ENCODE measurements at places on chromosomes 1 and 21.
A peak's percentile ranks its signal among the peaks of the same experiment; 100 is the strongest.

DNA sequence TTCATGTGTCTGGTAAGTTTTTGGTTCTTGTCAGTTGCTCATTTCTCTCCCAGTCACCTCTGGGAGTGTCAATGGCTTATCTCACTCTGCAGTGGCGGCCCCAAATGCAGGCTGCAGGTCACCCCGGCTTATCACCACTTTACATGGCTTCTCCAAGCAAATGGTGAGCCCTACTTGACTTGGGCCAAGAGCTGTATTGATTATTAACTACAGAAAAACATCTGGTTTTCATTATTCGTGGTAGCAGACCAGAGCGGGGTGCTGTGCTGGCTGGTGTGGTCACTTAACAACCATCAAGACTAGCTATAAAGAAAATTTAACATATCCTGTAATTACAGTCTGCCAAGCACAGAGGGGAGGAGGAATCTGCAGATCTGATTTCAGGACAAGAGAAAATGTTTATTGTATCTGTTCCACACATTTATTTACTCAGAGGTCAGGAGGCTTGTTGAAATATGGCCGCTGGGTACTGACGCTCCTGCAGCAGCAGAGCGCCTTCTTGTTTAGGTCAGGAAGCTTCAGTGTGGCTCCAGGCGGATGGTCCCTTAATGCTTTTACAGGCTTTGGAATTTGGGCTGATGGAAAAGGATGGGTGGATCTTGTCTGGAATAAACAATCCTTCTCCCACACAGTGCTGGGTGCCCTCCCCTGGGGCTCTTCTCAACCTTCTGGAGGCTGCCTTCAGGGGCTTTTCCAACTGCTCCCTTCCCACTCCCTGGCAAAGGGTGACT, 87.8 kb downstream of the HLX start:
- no peak for DNase-seq

- DNase-seq, result no peak
Observed at GRCh38 chr1:23174426-23175110, 5.9 kb upstream of the LUZP1 start.

DNA sequence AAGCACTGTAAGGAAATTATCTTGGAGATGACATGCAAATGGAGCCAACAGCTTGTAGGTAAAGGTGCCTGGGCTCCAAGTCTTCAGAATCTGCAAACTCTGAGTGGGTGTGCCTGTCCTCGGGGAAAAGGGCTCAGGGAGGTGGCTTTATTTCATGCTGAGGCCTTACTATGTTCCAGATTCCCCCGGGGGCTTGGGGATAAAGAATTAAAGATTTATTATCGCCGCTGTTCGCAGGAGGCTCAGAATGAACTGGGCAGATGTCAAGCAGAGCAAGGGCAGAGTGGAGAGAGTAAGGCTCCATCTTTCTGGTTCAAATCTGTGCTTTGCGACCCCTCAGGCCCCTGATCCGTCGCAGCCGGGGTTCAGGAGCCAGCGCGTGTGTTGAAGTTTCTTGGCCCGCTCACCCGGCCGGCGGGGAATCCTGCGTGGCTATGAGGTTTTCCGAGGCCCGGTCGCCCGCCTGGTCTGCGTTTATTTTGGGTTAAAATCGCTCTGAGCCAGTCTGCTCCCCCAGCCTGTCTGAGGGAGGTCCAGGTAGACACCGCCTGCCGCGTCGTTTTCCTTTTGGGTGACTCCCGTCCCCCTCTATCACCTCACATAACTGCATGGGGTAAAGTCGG, 19.5 kb downstream of the RHOU start:
- no peak for DNase-seq

- no peak for DNase-seq
Observed at GRCh38 chr1:55927702-55928290, 651.6 kb downstream of the PLPP3 start.

- DNase-seq, result no peak
Observed at GRCh38 chr1:8711873-8712412, 105.5 kb downstream of the RERE start.

- peak; percentile 41 for DNase-seq
Observed at GRCh38 chr1:43358121-43358745, 548 bp upstream of the CDC20 start.

DNA sequence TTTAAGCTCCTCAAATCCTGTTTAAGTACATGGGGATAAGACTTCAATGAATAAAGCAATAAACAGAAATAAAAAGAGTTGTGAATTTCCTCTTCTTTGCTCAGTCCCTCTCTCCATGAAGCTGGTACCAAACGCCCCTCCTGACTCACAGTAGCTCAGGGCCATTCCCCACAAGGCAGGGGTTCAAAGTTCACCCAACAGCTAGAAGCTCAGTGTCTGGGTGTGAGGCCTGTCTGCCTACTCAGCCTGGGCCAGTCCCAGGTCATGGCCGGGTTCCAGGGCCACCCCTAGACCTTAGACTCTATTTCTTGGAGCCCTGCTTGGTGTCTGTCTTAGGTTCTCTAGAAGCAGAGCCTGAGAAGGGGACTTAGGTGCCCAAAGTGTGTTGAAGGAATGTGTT, 251.5 kb downstream of the GRIK3 start:
- DNase-seq, result no peak

GRCh38 chr1:93670141-93670540, 11.5 kb downstream of the BCAR3 start:
- peak; percentile 95 for DNase-seq

DNA sequence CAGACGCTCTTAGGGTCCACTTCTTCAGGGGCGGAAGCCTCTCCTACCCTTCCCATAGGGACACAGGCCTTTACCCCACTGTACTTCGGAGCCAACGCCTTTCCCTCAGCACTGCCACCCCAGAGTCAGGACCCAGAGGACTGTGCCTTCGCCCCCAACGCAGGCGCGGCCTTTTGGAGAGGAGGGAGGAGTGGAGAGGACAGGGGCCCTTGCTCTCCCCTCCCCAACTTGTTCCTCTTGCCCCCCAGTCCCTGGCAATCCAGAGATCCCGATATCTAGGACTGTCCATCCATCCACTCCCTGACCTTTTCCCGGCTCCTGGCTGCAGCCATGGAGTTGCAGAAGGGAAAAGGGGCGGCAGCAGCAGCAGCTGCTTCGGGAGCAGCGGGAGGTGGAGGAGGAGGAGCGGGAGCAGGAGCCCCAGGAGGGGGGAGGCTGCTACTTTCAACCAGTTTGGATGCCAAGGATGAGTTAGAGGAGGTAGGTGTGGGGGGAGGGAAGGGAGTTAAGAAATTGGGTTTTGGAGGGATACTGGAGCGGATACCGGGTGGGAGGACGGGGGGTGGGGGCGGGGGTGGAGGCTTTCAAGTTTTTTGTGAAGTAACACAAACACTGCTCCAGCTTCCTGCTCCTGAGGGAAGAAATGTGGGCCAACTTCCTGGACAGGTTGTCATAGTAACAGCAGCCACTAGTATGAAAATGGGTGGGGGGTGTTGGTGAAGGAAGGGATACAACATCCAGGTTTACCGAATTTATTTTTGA, 636 bp downstream of the INTS3 start:
- peak; percentile 39 for DNase-seq

DNA sequence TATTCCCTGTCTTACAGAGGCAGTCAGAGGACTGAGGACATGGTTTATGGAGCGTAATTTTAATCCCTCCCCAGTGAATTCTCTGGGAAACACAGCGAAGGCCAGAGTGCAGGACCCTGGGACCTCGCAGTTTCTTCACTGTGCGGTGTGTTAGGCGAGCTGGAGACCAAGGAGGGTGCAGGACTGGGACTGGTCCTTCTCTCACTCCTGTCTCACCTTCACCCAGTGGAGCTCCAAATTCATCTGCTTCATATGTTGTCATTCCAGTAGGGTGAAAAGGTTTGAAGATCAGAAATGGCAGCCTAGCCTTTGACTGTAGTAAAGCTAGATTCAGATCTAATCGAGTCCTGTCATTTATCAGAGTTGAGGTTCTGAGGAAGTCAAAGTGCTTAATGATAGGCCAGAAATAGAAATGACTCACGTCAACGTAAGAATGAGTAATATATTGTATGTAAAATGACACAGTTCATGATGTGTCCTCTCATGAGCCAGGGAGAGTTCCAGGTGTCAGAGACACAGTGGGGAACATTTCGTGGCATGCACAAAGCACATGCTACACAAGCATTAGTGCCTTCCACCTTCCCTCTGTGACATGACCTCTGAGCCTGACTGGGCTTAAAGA, 647.5 kb downstream of the SMYD3 start:
- DNase-seq, result peak; percentile 86

DNA sequence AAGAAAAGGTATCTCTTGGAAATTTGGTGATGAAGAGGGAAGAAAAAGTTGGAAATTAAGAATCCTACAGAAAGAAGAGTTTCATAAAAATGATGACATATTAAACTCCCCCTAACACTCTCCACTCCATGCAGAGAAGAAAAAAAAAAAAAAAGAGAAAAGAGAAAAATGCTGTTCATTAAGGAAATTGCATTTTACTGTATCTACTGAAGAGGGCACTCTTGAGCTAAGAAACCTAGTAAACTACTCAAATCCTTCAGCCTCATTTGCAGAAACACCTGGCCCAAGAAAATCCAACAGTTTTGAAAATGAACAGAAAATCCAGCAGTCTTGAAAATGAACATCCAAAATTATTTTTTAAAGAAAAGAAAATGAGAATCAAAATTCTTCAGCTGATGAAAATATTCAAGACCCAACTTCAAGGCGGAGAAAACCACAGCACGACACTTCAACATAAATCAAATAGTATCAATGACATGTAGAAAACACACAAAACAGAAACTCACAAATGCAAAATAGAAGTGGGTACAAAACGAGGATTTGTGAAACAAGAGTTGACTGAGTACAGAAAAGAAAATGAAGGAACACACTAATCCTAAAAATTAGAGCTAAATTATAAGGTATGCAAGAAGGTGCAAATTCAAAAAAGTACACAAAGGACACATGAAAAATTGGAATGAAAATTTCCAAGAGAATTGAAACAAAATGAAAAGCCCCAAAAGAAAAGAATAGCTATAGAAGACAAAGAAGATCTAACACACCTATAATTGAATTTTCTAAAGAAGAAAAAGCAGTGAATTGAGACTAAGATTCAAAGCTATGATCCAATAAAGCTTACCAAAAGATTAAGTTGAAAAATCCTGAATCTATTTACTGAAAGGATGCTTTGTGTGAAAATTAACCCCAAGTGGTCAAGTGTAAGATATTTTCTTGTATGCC, 73.2 kb upstream of the DNAJC6 start:
- DNase-seq, result peak; percentile 8

- DNase-seq, result no peak
Observed at GRCh38 chr1:15940110-15941043, 35.5 kb downstream of the ZBTB17 start.

- no peak for DNase-seq
Observed at GRCh38 chr1:115426956-115427355, 88.9 kb upstream of the NGF start.

DNA sequence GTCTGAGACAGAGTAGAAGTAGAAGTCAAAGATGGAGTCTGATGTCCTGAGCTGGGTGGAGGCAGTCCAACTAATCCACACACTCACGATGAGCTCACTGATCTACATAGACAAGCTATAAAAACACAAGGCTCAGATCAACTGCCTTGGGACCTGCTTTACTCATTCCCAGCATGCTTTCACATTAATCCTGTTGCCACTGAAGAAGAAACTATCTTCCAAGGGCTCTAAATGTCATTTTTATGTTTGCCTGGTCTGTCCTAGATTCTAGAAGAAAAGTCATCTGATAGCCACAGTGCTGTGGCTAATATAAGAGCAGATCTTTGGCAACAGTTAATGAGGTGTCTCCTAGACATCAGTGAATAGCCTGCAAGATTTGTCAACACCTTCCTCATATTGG, 522.7 kb downstream of the NUF2 start:
- peak; percentile 31 for DNase-seq

DNA sequence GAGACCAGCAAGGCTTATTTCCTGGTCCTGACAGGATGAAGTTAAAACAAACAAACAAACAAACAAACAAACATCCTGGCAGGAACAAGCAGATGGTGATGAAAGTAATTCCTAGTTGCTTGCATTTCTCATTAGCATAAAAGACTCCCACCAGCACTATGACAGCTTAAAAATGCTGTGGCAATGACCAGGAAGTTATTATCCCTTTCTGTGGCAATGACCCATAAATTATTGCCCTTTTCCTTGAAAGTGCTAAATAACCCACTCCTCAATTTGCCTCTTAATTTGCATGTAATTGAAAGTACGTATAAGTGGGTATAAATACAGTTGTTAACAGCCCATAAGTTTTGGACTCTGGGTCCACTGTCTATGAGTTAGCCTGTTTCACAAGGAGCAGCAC, 727.6 kb upstream of the NEGR1 start:
- no peak for DNase-seq

- no peak for DNase-seq
Observed at GRCh38 chr1:248793592-248793991, 32.1 kb downstream of the SH3BP5L start.

GRCh38 chr1:106975944-106976343, 80.5 kb upstream of the PRMT6 start:
- no peak for DNase-seq

DNA sequence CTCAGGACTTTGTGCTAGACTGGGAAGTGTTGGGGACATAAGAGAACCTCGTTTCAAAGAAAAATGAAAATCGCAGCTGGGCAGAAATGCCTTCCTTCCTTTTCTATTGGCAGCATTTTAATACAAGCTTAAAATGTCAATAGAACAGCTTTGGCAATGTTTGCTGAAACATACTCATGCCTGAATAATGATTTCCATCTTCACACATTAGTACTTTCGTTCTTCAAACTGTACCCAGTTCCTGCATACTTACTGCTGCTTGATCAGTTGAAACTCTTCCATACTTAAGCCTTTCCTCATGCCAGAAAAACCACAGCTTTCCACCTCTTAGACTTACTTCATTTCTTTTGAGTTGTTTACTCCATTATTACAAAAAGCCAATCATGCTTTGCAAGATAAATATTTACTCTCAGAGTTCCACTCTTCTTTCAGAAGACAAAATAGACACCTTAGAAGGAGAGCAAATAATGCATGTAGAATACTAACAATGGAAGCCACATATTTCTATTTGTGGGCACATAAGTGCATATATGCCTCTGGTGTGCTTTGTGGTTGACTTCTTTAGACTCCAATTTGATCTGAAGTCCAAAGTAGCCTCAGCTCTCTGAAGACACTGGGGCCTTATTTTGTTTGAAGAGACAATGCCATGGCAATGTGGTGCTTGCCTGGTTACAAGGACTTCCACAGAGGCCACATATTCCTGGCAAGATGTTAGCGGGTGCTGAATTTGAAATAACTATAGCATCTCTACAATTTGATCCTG, 22.7 kb upstream of the CD55 start:
- peak; percentile 36 for DNase-seq

DNA sequence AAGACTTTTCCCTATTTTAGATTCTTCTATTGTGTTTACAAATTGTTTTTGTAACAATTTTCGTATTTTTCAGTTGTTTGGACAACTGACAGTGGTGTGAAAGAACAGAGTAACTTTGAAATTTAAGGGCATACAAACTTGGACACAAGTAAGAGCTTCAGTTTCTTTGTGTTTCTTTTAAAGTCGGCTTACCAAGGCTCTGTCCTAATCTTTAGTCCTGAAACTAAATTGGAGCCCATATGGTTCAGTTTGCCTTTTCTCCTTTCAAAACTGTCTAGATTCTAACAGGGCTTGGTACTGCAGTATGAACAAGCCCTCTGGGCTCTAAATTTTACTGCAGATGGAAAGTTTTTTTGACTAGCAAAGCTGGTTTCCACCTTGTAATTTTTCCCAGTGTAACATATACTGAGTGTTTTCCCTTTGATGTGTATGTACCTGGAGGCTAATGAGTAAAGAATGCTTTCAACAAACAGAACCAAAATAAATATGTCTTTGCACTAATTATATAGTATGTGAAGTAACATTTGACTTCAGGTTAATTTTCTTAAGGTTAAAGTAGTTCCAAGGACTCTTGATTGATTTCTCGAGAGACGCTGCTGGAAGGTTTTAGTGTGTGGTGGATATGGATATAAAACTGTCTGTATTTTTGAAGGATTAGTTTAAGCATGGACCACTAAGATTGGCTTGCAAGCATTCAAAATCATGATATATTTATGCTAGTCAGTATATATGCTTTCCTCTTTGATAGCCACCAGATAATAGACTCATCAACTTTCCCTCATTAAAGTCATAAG, 4.1 kb downstream of the SNX27 start:
- no peak for DNase-seq

All from astrocyte (in vitro differentiated cells and primary cell).